Sciatic nerve (tissue), 2 donors: ENCODE measurements at places on chromosomes 7 and 10. TPM values are rescaled to one million over a fixed set of nuclear protein-coding genes. Genes with fewer than 3 reads are reported as not detected.

ACSM6 gene
- total RNA-seq = 0.49 TPM

NME8 gene
- 1.2 TPM for total RNA-seq

COL13A1 gene
- 1.0 TPM for total RNA-seq

SLC26A3 gene
- not detected for total RNA-seq

FKBP6 gene
- total RNA-seq = not detected

NUTM2A gene
- total RNA-seq = 0.89 TPM
